ENCODE measurements at places on chromosomes 1 and 21.

DNA sequence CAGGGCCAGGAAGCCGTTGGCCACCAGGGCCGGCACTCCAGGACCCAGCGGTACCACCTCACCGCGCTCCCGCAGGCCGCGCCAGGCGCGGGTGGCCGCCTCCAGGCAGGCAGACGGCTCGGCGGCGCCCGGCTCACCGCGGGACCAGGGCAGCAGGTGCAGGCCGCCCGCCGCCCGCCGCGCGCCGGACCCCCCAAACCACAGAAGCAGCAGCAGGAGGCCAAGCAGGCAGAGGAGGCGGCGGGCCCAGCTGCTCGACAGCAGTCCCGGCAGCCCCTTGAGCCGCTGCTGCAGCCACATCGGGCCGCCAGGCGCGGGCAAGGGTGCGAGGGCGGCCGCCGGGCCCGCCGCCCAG, 312 bp downstream of the KIAA2013 start:
- no peak for DNase-seq

- no peak for DNase-seq
Measured at GRCh38 chr1:210132582-210132981, 100.0 kb upstream of the SERTAD4 start.

GRCh38 chr1:216904471-216904870, 181.2 kb upstream of the ESRRG start:
- no peak for DNase-seq

DNA sequence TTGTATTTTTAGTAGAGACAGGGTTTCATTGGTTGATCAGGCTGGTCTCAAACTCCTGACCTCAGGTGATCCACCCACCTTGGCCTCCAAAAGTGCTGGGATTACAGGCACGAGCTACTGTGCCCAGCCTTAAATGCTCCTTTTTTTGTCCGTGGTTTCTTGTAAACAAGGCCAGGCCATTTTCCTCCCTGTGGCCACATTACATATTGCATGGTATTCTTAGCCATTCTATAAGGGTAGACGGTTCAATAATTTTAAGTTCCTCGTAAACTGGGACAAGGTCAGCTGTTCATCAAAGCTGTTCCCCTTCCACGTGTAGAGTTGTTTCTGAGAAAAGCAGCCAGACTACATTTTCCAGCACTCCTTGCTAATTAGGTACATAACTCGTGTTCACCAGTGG, 10.3 kb upstream of the LUZP1 start:
- DNase-seq = no peak

DNA sequence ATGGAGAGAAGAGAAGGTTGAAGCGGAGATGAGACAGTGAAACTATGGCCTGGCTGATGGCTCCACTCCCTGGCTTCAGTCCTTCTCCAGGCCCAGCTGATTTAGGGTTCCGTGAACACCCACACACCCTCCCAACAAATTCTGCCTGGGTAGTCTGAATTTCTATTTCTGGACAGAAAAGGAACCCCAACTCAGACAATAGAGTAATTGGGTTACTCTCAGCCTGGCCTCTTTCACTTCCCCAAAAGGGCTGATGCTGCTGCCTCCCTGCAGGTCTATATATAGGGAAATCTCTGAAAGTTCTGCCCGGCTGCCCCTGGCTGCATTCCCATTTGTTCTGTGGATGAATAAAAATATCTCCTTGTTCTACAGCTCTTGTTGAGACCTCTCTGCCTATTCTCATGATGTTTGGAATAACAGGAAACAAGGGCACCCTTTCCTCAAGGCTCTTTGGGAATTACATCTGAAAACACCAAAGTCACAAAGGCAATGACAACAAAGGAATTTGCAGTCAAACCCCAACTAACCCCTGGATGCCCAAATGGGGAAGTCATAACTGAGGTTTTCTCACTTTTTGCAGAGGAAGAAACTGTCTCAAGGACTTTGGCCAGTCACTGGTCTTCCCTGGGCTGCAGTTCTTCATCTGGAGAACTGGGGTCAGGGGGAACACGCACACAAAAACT, 11.4 kb upstream of the ZSCAN20 start:
- DNase-seq = no peak

DNA sequence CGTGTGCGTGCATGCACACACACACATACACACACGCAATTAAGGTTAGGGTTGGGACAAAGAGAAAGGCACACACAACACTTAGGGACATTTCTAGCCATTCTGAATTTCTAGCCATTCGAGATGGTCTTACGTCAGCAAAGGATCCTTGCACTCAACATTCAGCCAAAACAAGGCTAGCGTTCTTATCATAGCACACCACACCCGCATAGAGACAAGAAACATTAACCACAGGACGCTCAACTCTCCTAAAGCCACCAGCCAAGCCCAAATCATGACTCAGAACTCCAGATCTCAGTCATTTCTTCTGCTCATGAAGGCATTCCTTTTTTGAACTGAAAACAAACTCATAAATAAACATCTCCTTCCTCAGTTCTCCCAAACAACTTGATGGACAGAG, 106.8 kb downstream of the LMO4 start:
- no peak for DNase-seq

GRCh38 chr1:198623752-198624647, 14.8 kb upstream of the PTPRC start:
- DNase-seq = no peak

DNA sequence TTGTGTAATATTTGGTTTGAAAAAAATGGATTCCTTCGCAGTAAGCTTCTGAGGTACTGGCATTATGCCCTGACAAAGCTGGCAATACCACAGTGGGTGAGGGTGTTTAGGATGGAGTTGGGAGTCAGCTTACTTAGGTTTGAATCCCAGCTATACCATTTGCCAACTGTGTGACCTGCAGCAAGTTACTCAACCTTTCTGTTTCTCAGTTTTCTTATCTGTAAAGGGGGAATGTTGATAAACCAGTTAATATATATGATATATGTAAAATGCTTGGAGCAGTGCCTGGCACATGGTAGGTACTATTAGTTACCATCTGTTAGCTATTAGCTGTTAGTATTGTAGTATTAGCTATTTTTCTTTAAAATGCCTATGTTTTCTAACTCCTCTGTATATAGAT, 4.9 kb upstream of the HDGF start:
- no peak for DNase-seq

DNA sequence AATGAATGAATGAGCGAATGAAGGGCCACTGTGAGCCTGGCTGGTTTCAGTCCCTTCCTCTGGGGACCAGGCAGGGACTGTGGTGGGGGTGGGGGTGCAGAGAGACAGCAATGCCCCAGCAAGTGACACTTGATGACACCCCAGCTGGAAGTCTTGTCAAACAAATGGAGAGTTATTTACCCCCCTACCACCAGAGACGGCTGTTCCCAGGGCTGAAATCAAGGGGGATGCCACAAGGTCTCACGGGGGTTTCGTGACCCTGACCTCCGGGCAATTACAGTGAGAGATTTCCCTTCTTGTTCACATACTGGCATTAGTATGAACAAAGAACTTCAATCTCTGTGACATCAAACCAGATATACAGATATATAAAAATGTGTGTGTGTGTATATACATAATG, 34.0 kb upstream of the LMO4 start:
- DNase-seq = no peak

DNA sequence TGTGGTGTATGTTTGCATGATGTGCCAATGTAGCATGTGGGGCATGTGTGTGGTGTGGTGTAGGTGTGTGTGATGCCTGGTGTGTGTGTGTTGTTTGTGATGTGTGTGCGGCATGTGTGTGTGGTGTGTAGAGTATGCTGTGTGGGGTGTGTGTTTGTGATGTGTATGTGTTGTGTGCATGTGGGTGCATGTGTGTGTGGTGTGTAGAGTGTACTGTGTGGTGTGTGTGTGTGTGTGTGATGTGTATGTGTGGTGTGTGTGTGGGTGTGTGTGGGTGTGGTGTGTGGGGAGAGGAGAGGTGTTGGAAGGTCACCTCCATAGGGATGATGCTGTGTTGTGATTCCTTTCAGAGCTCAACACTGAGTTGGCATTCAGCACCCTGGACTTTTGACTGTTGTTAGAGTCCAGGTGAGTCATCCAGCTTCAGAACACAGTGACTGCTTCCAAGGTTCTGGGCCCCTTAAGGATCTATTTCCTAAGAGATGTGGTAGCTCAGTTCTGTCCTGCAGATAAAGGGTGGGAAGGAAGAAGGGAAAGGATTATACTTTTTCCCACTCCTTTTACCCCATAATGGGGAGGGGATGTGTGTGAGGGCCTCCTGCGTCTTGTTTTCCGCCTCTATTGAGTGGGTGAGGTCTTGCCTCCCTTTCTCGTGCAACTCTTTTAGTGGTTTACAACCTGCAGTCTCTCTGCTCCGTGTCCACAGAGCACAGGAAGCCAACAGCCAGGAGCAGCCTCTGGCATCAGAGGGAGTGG, 47.6 kb downstream of the RHOU start:
- DNase-seq = peak; percentile 6

GRCh38 chr1:197807216-197807615, 31.9 kb upstream of the DENND1B start:
- DNase-seq = no peak

GRCh38 chr21:39066829-39067780, 116.1 kb downstream of the PSMG1 start:
- no peak for DNase-seq

DNA sequence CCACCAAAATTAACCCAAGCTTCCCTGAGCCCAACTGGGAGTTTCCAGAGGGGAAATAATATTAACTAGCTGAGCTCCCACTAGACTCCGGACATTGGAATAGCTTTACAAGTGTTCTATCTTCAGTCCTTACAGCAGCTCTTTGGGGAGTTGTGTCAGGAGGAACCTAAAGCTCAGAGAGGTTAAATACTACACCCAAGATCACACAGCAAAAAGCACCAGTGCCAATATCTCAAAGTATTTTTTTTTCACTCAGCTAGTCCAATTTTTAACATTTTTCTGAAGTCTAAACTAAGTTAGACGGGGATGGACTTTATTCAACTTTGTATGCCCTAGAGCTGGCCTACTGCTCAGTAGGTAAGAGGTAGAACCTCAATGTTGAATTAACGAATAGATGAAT, 82.5 kb downstream of the ATP1A1 start:
- no peak for DNase-seq

DNA sequence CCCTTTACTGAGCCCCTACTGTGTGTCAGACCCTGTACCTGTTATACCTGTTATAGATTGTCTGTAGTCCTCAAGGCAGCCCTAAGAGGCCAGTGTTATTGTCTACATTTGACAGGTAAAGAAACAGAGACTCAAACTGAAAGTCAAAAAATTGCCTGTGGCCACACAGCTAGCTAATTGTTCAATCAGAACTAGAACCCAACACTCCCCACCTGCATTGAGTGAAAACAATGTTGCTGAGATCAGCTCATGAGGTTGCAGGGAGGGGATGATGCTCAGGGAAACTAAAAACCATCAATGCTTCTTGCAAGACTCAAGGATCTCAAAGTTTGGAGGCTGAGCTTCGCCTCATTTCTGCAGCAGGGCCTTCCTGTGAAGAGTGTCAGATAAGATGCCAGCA, 109.5 kb upstream of the LMO4 start:
- no peak for DNase-seq

GRCh38 chr1:226661965-226662364, 77.1 kb downstream of the ITPKB start:
- DNase-seq = no peak

DNA sequence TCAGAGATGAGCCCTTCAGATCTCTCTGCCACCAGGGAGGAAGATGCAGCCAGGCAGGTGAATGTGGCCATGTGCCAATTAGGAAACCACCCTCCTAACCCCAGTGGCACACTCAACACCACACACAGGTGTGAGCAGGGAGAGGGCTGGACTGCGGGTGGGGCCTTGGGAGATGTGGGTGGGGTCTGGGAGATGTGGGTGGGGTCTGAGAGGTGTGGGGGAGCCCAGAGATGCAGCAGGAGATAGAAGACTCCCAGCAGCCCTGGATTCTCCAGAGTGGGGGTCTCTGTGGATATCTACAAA, 43.2 kb upstream of the COL6A1 start:
- DNase-seq = no peak

- no peak for DNase-seq
Measured at GRCh38 chr1:101440485-101440884, 203.7 kb downstream of the S1PR1 start.

GRCh38 chr1:168972225-168972624, 134.3 kb upstream of the ATP1B1 start:
- no peak for DNase-seq

DNA sequence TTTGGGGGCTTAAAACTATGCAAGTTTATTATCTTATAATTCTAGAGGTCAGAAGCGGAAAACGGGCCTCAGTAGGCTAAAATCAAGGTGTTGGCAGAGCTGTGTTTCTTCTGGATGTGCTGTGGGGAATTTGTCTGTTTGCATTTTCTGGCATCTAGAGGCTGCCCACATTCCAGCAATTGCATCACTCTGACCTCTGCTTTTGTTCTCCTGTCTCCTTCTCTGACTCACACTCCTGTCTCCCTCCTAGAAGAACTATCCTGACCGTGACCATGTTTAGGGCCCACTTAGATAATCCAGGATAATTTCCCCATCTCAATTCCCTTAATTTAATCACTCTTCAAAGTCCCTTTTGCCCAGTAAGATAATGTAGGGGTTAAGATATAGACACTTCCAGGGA, 127.4 kb upstream of the DEPDC1 start:
- DNase-seq = no peak

DNA sequence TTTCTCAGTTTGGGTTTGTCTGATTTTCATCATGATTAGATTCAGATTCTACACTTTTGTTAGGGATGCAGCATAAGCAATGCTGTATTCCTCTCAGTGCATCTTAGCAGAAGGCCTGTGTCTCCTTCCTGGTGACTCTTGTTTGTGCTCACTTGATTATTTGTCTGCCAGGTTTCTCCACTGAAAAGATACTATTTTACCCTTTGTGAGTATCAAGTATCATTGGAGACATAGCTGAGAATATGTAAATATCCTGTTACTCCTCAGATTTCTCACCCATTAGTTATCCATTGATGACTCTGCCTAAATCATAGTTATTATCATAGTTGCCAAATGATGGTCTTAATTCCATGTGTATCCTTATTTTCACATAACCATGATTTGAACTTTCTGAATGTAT, 148.5 kb downstream of the POU2F1 start:
- no peak for DNase-seq

DNA sequence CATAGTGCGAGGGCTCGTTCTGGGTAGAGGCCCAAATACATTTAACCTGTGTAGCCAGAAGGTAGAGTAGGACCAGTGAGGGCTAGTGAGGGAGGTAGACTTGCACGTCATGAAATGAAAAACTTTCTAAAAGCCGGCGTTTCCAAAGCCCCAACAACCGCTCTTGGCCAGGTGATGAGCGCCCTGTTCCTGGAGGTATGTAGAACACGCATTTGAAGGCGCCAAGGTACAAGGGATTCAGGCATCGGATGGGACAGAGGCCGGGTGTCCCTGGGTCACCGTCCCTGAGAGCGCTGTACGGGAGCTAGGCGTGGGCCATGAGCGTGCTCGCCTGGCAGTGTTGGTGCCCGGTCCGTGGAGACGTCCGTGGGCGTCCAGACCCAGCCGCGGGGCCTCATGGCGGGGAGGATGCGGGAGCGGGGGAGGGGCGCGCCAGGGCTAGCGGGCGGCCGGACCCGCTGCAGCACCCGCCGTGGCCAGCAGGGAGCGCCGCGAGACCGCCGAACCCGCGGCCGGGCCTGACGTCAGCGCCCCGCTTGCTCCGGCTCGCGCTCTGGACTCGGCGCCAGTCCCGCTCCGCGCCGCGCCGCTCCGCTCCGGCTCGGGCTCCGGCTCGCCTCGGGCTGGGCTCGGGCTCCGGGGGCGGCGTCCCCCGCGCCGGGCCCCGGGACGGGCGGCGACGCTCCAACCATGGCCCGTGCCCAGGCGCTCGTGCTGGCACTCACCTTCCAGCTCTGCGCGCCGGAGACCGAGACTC, at the start of gene PTPRU:
Gene PTPRU (plus strand): TSS at position 568 of the 757 bp plus-strand sequence. CDS start 123 bp downstream, at position 691.
- peak; percentile 49 for DNase-seq

Data from NCI-H526 treated with DMSO at 0.1 percent for 48 hours (cell line).